ENCODE measurements at places on chromosomes 3 and 15. TPM values are rescaled to one million over a fixed set of nuclear protein-coding genes. Genes with fewer than 3 reads are reported as not detected.

DNA sequence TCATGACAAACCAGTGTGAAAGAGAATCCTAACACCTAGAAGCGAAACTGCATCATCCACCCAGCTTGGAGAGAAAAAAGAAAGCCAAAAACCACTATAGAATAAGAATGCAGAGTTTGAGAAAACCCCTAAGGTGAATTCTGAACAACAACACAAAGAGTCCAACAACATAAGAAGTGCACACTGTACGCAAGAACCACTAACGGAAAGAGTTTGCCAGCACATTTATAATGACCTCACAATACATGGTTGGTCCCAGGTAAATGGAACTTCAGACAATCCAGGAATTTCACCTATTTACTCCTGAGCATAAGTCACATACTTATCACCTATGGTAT, 128.3 kb upstream of the BHLHE40 start:
- peaks cover 19% of the 10 kb centered on the region for H3K4me1 ChIP-seq
- H3K27ac ChIP-seq: no peak overlapping the region
- no peak overlapping the region for H3K4me3 ChIP-seq

DNA sequence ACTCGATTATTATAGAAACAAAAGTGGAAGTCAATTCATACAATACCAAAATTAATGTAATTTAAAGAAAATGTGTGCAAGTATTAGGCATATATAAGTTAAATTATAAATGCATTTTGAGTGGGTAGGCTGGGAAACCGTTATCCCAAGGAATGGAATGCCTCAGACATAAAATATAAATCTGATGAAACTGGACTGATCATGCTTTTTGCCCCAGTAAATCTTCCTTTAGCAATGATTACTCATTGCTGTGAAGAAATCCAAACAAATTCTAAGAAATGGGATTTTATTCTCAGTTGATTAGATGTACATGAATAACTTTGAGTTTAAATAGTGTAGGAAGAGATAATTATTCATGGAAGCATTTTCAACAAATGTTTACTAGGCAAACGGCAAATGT, 185.5 kb upstream of the KCNMB2 start:
- H3K36me3 ChIP-seq: no peaks in the 10 kb centered on the region
- no peak overlapping the region for H3K4me3 ChIP-seq
- no peaks in the 10 kb centered on the region for H3K27me3 ChIP-seq
- DNase-seq: no peak
- H3K27ac ChIP-seq: peak overlapping the region; percentile 9

DNA sequence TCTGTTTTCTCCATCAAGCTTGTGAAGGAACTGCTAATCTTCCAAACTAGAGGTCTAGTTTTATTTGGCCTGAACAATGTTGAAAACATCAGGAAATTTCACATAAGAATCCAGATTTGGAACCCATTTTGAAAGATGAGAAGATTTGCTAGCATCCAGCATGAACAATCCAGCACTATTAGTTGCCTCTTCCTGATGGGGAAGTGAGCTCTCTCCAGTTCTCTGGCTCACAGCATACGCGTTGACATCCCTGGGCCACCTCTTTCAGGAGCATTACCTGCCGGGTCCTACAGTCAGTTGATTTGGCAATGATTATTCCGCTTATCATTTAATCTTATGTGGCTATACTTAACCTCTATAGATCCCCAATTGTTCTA, 10.9 kb downstream of the GPR87 start:
- no peak overlapping the region for H3K4me3 ChIP-seq
- no peaks in the 10 kb centered on the region for H3K27me3 ChIP-seq
- no peak for DNase-seq
- H3K27ac ChIP-seq: peak overlapping the region; percentile 99
- H3K4me1 ChIP-seq: peaks cover 59% of the 10 kb centered on the region
- no peaks in the 10 kb centered on the region for H3K36me3 ChIP-seq

Gene ELP6
- total RNA-seq: 39.1 TPM

Gene RBMS3
- 31.7 TPM for total RNA-seq

DNA sequence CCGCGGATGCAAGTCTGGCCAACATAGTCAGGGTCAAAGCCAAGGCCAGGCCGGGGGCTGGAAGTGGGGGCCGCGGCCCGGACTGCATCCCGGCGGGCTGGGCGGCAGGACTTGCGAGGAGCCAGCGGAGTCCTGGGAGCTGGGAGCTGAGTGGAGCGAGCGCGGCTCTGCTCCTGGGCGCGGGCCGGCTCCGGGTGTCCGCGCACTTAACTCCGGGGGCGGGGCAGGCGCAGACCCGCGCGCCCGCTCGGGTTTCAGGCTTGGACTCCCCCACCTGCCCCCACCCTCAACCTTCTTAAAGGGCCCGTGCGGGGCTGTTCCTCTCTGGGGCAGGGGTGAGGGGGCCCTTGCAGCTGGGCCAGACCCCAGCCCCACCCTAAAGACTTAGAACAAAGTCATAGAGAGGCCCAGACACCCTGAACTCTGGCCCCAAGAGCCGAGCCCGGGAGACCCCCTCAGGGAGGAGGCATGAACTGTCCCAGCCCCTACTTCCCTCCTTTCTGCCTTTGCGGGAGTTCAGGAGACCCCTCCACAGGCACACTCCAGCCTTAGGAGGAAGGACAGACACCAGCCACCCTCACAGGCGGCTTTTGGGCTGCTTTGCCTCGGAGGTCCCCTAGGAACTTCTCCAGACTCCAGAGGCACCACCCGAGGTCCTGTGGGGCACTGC, at the start of gene CSPG4:
Gene CSPG4 (minus strand): TSS at position 181 of the 670 bp plus-strand sequence. CDS start 93 bp downstream, at position 88.
- H3K27ac ChIP-seq: no peak within 1 kb of the TSS
- DNase-seq: no peak
- H3K4me1 ChIP-seq: no peaks in the 10 kb centered on the region
- H3K27me3 ChIP-seq: no peaks in the 10 kb centered on the region

Gene ARPP21
- total RNA-seq: not detected

- H3K4me1 ChIP-seq: no peaks in the 10 kb centered on the region
- H3K27me3 ChIP-seq: no peaks in the 10 kb centered on the region
- H3K36me3 ChIP-seq: no peaks in the 10 kb centered on the region
- H3K27ac ChIP-seq: no peak overlapping the region
These were observed 92.0 kb downstream of the SYNPR start for GRCh38 chr3:63370094-63370493.

- no peaks in the 10 kb centered on the region for H3K4me1 ChIP-seq
- no peak overlapping the region for H3K27ac ChIP-seq
These were observed 9.2 kb upstream of the EPHA3 start for GRCh38 chr3:89098173-89098572.

DNA sequence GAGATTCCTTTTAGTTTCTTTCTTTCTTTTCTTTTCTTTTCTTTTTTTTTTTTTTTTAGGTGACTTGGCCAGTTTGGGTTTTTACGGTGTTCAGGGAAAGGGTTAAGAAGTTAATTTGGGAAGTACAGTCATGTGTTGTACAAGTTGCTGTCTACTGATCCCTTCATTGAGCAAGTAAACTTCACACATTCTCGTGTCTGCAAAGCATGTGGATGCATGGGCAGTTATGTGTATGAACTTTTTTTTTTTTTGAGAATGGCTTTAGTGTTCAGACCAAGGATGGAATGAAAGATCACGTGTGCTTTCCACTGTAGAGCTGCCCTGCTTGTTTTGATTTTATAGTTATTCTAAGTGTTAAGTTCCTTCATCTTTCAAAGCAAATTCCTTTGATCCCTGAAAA, 132.3 kb downstream of the PGPEP1L start:
- H3K4me3 ChIP-seq: no peak overlapping the region
- no peak for DNase-seq
- no peak overlapping the region for H3K27ac ChIP-seq
- peaks cover 86% of the 10 kb centered on the region for H3K4me1 ChIP-seq
- H3K27me3 ChIP-seq: no peaks in the 10 kb centered on the region

GRCh38 chr15:92068121-92068520, 214.6 kb downstream of the SLCO3A1 start:
- no peak overlapping the region for H3K27ac ChIP-seq
- H3K27me3 ChIP-seq: no peaks in the 10 kb centered on the region
- no peaks in the 10 kb centered on the region for H3K36me3 ChIP-seq

DNA sequence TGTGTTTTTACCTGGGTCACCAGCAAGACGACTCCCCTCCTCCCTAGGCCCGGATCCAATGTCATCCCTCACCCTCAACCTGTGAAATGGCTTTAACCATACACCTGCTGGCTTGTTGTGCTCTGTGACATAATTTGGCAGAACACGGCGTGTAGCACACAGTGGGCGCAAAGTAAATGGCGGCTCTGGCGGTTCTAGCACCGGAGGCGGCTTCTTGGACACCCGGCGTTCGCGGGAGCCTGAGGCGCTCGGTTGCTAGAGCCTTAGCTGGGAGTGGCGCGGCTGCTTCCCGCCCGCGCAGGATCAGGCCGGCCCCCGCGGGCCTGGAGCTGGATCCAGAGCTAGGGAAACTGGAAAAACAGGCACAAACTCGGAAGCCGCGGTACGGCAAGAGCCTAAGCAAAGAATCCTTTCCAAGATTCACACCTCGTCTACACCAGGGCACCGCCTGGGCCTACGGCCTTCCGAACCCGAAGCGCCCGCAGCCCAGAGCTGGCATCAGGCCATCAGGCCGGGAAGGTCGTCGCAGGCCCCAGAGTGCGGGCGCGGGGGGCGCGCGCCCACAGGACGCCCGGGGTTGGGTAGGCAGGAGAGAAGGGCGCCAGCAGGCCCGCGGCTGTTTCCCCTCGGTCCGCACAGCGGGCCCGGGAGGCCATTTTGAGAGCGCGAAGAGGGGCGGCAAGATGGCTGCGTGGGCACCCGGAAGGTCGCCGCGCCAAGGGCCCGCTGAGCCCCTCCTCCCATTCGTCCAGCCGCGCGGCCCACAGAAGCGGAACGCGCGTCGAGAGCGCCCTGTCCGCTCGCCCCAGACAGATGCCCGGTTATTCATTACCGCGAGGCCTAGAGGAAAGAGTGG, 43.9 kb upstream of the POLG start:
- no peaks in the 10 kb centered on the region for H3K4me1 ChIP-seq
- no peak for DNase-seq
- H3K4me3 ChIP-seq: no peak overlapping the region
- H3K27ac ChIP-seq: no peak overlapping the region
- H3K27me3 ChIP-seq: peaks cover 90% of the 10 kb centered on the region

DNA sequence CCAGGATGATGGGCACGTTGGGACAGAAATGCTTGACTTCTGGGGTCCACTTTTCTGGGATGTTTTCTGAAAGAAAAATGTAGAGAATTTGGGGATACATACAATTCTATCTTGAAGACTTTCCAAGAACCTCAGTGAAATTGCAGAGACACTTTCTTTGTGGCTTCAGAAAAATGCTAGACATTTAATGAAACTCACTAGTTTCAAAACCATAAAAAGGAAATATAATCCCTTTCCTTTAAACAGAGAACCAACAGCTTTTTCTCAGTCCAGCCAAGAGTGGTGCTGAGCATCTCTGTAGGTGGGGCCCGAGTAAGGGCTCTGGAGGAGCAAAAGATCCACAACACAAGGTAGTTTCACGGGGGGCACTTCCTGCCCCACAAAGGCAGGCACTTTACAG, 4.4 kb upstream of the GPX1 start:
- H3K4me3 ChIP-seq: no peak overlapping the region
- H3K4me1 ChIP-seq: peaks cover 44% of the 10 kb centered on the region
- DNase-seq: no peak
- no peak overlapping the region for H3K27ac ChIP-seq

GRCh38 chr15:82663186-82663600, 16.0 kb upstream of the CPEB1 start:
- H3K4me1 ChIP-seq: no peaks in the 10 kb centered on the region
- DNase-seq: no peak
- no peak overlapping the region for H3K27ac ChIP-seq
- H3K27me3 ChIP-seq: no peaks in the 10 kb centered on the region

GRCh38 chr15:57708047-57708446, 1.5 kb downstream of the POLR2M start:
- H3K4me3 ChIP-seq: peak overlapping the region; percentile 86
- DNase-seq: no peak
- H3K27me3 ChIP-seq: no peaks in the 10 kb centered on the region
- H3K4me1 ChIP-seq: peaks cover 15% of the 10 kb centered on the region
- H3K27ac ChIP-seq: peak overlapping the region; percentile 92

DNA sequence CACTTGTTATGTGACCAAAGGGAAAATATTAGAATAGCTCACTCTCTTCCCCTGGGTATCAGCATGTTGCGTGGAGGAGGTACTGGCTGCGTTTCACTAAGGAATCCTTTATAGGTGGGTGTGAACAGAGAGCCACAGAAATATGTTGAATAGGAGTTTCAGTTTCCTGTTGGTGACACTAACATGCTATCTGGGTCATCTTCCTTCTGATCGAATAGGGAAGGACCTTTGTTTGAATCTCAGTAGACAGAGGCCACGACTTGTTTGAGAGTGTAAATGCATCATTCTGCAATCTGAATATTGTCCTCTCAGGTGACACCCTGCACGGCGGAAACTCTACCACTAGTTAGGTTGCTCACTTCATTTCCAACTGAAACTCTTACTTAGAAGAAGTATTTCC, 157.9 kb upstream of the SLC2A2 start:
- H3K27me3 ChIP-seq: no peaks in the 10 kb centered on the region
- peaks cover 18% of the 10 kb centered on the region for H3K4me1 ChIP-seq
- no peak overlapping the region for H3K4me3 ChIP-seq
- no peak overlapping the region for H3K27ac ChIP-seq

DNA sequence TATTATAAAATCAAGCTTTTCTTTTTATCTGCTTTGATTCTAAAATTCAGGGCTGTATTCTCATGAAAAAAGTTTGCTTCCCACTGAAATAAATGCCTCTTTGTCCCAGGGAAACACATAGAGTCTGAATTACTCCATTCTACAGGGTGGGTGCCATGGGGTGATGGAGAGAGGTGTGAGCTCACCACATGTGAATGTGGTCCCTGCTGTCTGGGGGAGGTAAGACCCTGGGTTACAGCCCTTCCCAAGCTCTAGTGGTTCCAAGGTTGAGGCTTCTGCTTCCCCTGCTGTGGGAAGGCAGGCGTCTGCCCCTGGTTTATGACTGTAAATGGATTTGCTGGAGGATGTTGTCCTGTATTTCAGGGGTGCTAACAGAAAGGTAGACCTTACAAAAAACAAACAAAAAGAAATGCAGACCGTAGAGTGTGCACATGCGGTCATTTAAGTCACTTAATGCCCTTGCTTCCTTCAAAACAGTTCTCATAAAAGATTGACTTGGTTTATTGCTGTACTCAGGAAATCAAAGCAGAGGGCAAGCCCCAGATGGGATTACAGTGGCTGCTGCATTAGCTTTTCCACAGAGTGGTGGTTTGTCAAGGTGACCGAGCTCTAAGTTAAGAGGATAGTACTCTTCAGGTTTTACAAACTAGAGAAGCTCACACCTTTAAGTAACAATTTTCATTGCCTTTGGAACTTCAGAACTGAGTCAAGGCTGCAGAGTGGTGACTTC, 49.2 kb downstream of the CTDSPL start:
- no peak overlapping the region for H3K27ac ChIP-seq
- no peaks in the 10 kb centered on the region for H3K27me3 ChIP-seq

Gene ZNF662
- total RNA-seq: not detected

All from SJSA1 (cell line).